Epithelial cell of esophagus (primary cell): ENCODE measurements at places on chromosomes 12 and 14.

DNA sequence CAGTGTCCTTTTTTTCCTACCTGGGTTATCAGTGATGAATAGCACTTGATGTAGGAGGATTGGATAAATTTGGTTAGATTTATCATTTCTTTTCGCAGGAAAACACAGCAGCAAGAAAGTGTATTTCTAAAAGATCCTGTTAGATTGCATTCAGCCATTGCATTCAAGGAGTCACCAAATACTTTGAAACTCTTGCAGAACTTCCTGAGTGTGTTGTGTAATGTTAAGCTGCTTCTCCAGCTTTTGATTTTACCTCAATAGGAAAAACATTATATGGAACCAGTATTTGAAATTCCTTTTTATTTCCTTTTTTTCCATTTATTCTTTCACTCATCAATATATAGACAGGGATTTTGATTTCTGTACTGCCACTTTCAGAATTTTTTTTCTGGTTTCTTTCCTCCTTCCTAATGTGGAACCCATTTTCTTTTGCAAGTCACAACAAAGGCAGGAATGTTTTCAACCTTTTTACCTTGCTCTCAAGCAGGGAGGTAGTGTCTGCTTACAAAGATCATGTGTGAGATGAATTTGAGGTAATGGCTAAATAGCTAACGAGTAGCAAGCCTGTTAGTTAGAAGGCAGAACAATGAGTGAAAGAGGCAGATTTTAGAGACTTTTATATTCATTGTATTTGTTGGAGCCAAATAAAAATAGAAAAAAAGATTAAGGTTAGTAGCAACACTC lies 56.2 kb downstream of the PPHLN1 start:
- peak; percentile 57 for DNase-seq

GRCh38 chr12:53344824-53345485 lies 8.8 kb upstream of the SP7 start:
- peak; percentile 71 for DNase-seq

GRCh38 chr14:74578479-74578878 lies 33.6 kb downstream of the LTBP2 start:
- DNase-seq = no peak

DNA sequence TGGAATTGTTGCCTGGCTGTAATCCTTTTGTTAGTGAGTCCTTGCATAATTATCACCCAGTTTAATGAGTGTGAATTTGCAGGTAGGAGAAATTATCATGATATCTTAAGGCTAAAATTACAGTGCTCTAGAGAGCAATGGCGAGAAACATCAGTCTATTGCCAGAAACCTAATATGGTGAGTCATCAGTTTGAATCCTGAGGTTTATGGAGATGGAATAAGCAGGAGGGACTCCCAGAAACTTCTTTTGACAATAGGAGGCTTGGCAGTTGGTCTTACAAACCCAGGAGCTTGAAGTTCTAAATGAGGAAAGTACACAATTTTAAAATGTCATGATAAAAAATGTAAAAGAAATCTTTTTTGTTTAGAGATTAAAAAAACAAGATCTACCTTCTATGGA lies 31.5 kb upstream of the CRADD start:
- peak; percentile 30 for DNase-seq

DNA sequence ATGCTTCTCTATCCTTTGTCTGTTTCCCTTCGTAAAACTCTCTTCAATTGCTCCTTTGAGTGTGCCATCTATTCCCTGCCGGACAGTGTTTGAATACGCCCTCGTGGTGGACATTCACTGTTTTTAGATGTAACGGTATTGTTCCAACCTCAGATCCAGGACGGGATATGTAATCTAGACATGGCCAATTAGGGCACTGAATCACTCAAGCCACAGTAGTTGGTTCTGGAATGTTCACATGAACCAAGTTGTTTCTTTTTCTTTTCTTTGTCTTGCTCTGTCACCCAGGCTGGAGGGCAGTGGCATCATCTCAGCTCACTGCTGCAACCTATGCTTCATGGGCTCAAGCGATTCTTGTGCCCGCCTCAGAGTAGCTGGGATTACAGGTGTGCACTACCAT lies 204.2 kb upstream of the PLXNC1 start:
- DNase-seq = no peak

- DNase-seq = no peak
Measured at GRCh38 chr12:130053651-130054069, 108.6 kb upstream of the FZD10 start.

- DNase-seq = no peak
Measured at GRCh38 chr14:36258241-36258640, 62.2 kb downstream of the MBIP start.

DNA sequence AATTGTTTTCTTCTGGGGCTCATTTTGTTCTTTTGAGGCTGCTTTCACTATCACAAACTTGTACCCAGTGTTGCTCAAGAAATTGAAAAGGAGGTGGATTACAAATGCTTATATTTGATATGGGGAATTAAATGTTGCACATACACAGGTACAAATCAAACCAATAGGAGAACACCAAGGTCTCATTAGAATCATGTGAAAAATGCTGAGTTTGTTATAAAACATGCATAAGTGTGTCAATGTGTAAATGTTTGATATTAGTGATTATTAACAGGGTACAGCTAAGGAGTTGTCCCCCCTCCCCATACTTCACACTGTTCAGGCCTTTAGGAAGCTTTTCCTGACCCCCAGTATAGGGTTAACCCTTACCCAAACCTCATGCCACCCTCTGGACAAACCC lies 971.2 kb upstream of the SEL1L start:
- no peak for DNase-seq

DNA sequence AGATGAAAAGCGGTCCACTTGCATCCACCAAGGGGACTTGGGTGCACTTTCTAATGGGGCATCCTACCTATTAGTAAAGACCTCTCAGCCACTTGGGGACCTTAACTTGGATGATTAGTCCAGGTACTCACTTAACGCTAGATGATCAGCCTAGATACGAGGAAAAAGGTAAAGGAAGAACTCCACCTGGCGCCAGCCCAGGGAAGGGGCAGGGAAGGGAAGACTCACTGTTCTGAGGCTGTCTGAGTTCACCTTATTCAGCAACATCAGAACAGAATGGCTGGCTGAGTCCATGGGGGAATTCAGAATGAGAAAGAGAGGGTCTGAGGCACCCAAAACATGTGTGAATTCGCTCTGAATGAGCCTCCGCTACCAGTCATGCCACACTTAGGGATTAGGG lies 7.1 kb downstream of the IL22 start:
- no peak for DNase-seq

DNA sequence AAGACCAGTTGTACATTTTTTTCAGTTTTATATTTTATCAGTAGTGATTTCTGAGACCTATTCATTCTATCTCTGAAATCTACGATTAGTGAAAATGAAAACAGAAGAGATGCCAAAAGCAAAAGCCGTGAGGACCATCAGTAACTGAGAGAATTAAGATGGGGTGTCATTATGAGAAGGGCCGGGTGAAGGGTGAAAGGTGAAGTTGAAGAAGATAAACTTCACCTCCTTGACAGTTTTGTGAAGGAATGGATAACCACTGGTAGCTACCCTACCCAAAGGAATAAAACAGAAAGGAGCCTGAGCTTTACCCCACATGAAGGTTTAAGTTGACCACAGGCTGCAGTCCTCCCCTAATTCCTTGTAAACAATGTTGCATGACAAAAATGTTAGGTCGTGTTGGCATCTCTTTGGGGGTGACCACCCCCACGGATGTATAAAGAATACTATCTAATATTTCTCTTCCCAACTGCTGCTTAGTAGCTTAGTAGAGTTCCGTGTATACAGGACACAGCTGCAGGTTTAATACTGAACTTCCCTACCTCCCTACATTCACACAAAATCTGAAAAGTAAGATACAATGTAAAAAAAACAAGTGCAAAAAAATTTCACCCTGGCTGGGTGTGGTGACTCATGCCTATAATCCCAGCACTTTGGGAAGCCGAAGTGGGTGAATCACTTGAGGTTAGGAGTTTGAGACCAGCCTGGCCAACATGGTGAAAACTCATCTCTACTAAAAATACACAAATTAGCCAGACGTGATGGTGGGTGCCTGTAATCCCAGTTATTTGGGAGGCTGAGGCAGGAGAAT lies 23.9 kb downstream of the GPR19 start:
- DNase-seq = no peak

DNA sequence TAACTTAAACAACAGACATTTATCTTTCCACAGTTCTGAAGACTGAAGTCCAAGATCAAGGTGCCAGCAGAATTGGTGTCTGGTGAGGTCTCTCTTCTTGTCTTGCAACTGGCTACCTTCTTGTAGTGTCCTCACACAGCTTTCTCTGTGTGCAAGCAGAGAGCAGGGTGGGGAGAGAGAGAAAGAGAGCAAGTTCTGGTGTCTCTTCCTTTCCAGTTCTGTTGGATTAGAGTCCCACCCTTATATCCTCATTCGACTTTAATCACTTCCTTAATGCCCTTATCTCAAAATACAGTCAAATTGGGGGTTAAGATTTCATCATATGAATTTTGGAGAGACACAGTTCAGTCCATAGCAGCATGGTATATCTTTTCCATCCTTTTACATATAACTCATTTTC lies 40.8 kb downstream of the DYRK2 start:
- DNase-seq = no peak

DNA sequence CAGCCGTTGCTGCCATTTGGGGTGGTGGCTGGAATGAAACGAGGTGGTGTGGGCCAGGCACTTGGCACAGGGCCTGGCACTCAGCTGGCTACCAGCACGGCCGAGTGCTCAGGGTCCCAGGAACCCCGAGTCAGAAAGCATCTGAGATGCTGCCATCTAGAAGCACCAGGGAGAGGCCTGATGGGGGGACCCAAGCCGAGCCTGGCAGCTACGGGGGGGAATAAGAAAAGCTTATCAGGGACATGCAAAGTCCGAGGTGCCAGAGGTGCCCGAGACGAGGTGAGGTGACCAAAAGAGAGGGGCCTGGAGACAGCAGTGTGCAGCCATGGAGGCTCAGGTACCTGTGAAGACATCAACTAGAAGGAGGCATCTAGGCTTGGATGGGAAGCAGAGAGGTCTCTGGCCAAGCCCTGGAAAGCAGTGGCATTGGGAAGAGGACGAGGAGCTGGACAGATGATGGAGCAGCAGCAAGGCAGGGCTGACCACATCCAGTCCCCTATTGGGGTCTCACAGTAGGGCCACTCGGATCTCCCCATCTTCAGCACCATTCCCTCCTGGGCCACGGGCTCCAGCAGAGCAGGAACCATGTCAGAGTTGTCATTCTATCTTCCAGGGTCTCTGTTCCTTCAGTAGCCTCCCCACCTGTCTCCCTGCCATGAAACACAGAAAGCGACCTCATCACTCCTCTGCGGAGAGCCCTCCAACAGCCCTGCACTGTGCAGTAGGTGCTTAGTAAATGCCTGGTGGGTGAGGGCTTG lies 59.3 kb upstream of the DIO3 start:
- DNase-seq = no peak

DNA sequence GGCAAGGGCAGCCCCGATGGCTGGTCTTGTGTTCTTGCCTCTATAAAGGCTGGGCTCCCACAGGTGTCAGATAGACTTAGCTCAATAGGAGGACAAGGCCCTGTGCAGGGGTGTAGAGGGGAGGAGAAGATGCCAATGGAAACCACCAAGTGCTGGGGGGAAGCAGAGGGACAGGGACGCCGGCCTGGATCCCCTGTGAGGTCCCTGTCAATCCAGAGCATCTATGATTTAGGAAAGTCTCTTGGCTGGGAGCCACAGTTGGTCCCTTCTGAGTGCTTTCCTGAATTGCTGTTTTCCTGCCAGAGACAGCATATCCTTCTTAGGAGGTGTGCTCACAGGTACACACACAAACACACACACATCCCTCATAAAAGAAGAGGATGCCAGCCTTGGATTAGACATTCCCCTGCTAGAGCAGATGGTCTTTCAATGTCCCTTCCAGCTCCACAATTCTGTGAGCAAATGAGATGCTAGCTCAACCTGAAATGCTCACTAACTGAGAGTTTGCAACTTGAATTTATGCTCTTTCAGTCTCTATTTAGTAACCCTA lies 62.7 kb downstream of the TTC7B start:
- DNase-seq = no peak

GRCh38 chr14:69713209-69713781 lies 53.6 kb upstream of the SRSF5 start:
- DNase-seq = peak; percentile 89

DNA sequence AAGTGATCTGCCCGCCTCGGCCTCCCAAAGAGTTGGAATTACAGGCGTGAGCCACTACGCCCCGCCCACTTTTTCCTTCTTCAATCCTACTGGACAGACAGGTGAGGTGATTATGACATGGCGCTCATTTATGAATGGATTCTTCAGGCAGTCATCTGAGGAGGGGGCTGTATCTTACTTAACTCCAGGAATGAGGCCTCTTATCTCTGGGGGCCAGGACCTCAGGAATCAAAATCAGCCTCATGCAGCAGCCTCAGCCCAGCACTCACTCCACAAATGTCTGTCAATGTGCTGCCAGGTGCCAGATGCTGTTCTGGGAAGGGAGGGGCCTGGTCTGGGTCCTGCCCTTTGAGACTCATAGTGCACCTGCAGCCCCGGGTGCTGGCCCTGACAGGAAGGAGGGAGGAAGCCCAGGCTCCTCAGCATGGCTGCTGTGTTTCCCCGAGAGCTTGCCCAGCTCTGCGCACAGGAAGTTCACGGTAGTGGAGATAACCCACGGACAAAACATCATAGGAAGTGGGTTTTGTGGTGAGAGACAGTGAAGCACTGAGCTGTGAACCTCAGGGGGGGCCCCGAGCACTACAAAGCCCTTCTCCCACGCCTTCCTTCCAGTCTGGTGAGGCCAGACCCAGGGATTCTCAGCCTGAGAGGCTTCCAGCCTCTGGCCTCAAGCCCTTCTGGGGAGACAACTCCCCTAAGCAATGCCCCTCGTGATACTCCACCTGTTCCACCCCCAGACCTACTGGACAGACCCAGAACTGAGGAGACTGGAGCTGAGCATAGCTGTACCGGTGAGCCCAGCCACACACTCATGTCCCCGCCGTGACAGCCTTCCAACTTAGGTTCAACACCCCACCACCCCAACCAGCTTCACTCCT lies 22.3 kb downstream of the GALNT6 start:
- DNase-seq = no peak

- DNase-seq = no peak
Measured at GRCh38 chr14:104303705-104304425, 165.5 kb downstream of the KIF26A start.

DNA sequence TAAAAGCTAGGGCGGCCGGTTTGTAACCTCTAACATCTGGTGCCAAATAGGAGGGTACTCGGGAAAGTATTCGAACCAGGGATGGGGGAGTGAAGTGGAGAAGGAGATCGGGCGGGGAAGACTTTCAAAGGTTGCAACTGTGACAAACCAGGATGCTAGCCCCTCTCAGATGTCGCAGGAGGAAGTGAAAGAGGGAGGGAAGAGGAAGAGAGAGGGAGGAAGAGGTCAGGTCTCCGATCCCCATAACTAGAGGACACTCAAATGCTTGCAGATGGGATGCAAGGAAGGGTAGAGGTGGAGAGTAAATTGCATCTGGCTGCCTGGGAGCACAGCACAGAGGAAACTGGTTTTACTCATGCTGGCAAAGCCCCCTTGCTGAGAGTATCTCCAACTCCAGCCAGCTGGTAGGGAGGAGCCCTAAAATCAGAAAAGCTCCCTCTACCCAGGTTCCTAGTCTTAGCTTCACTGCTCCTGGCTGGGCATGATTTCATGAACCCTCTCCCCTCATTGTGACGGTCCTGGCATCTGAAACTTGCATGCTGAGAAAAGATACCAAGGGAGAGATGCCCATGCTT lies 696.7 kb upstream of the TBX3 start:
- peak; percentile 28 for DNase-seq

- DNase-seq = no peak
Measured at GRCh38 chr14:92385561-92385960, 62.6 kb downstream of the SLC24A4 start.
